ENCODE measurements at places on chromosomes 13 and 19.

- no peak for DNase-seq
Observed at GRCh38 chr13:31131470-31131961, 30.2 kb downstream of the HSPH1 start.

DNA sequence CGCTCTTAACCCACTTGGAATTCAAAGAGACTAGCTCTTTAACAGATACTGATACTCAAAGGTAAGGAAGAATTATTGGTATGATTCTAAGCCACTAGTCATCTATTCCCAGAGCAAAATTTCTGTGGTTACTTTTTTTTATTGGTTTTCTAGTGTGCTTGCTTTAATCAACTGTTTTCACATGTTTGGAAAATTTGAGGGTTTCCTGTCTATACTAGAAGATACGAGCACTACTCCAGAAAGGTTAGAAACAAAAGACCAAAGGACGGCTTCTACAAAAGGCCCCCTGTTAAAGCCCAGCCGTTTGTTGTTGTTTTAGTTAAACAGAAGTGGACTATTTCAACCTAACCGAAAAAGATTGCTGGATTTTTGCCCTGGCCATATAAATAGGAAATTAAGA, 18.5 kb upstream of the LPAR6 start:
- no peak for DNase-seq

DNA sequence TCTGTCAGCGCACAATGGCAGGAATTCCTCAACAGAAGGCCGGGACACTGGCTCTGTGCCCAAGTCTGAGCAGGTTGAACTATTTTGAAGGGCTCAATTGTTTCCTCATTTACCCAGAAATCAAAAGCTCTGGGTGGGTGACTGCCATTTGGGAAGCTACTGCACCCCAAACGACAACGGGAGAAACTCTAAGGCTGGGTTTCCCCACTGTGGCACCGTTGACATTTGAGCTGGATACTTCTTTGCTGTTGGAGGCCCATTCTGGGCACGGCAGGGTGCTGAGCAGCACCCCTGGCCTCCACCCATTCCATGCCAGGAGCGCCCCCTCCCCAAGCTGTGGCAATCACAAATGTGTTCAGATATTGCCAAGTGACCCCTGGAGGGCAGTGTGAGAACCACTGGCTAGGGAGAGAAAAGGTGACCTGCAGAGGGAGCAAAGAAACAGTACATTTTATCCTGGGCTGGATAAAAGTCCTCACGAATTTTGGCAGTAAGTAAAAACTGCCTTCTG, 62.5 kb downstream of the RFX2 start:
- no peak for DNase-seq

DNA sequence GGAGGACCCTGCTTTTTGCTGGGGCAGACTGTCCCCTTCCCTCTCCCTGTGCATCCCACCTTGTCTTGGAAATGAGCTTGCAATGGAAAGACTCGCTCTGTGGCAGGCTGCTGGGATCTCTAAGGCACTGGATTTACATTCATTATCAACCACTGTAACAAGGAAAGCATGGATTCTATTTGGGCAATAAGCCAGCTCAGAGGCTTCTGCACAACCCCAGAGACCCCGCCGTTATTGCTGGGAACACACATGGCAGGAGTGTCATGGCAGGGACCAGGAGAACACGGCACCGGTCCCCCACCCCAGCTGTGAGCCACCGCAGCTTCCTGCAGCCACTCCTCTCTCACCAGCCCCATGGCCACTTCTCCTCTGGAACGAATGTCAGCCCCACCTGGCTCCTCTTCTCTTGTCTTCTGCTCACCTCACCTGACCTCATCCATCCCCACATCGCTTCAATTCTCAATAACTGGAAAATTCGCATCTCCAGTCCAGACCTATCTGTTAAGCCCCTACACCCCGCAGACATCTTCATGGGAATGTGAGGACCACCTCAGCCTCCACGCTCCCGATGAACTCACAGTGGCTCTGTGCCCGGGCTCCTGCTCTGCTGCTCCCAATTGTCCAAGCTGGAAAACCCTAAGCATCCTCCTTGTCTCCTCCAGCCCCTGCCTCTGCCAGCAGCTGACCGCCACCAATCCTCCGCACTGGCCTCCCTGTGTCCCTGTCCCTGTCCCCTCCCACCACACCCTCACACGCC, 181.5 kb downstream of the USP12 start:
- no peak for DNase-seq

- DNase-seq = peak; percentile 34
Observed at GRCh38 chr19:52689843-52690368, 44.9 kb downstream of the ZNF611 start.

DNA sequence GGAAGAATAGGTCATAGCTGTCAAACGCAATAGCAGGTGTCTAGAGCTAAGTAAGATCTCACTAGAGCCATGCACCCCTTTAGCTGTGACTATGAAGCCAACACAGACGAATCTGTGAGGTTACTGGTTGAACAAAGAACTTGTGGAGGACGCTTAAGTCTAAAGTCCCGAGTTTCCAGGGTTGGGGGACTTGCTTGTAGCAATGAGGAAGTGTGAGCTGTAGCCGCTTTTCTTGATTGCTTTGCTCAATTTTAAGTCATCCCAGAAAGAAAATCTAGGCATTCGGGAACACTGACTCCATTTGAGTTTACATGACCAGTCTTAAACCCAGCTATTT, 1.6 kb downstream of the GPC5 start:
- no peak for DNase-seq

DNA sequence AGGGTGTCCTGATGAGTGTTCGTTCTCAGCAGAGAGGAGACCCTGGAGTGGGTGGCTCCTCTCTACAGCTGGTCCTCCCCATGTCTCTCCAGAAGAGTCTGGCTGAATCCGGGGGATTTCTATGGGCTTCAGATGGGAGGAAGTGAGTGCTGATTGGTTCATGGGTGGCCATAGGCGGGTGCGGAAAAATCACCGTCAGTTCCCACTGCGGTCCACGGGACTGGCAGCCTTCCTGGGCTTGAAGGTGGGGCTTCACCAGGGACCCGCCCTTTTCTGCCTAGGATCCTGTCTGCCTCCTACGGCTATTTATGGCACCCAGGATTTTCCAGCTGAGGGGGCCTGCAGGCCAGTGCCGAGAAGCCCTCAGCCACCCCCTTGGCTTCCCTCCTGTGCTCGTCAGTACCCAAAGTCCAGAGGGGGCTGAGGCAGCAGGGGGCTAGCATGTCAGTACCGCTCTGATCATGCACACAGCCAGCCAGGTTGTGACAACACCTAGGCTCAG, 18.4 kb downstream of the CPB2 start:
- DNase-seq = no peak

DNA sequence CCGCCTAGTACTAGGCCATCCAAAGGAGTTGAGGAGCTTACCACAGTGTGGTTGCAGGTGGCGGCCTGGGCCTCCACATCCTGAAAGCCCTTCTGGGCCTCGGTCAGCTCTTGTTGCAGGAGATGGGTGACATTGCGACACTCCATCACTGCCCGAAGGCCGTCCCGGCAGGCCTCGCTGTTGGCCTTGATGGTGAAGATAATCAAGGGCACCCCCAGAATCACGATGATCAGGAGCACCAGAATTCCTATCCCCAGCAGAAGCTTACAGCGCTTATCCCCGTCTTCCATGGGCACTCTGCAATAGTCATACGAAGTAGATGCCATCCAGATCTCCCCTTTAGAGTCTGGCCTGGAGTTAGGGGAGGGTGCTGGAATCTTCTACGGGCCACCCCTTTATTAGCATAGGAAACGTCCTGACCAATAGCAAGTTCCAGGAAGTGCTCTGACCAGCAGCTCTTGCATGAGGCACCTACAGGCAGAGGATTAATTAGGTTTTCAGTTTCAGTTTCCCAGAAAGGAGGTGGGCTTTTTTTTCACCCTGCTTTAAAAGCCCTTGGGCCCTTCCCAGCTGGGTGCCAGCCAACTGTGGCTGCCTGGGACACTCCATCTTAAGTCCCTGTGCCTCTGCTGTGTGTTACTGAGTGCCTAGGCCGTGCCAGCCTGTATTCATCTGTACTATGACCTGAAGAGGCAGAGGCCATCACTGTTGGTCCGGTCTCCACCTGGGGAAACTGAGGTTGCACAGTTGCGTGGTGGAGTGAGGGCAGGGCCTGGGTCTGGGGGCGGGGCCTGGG, at the start of gene BST2:
BST2 (minus strand) TSS at position 381 of the 796 bp plus-strand sequence; CDS start at position 326, 55 bp downstream.
- DNase-seq = peak; percentile 72

DNA sequence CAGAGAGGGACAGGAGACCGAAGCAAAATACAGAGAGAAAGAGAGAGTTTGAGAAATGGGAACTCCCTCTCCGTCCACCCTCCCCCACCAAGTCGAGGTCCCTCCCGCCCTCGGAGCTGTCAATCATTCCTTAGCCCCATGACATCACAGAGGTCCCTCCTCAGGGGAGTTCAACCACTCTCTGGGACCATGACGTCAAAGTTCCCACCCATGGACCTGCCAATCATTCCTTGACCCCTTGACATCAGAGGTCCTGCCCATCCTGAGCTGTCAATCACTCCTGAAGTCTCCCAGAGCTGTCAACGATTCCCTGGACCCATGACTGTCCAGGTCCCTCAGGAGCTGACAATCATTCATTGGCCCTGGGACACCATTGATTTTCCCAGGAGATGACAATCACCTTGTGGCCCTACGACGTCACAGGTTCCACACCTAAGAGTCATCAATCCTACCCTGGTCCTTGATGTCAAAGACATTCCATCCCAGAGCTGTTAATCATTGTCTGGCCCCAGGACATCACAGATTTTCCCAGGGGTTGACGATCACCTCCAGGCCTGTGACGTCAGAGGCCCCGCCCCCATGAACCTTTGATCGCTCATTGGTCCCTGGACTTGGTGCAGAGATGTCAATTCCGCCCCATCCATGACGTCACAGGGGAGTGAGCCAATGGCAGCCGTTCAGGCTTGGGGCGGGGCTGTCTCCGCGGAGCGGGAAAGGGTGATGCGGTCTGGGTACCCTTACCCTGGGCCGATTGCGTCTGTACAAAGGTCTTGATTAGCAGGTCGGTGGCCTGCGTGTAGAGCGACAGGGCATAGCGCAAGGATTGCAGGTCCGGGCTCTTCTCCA, 61.7 kb downstream of the COLGALT1 start:
- DNase-seq = peak; percentile 24

DNA sequence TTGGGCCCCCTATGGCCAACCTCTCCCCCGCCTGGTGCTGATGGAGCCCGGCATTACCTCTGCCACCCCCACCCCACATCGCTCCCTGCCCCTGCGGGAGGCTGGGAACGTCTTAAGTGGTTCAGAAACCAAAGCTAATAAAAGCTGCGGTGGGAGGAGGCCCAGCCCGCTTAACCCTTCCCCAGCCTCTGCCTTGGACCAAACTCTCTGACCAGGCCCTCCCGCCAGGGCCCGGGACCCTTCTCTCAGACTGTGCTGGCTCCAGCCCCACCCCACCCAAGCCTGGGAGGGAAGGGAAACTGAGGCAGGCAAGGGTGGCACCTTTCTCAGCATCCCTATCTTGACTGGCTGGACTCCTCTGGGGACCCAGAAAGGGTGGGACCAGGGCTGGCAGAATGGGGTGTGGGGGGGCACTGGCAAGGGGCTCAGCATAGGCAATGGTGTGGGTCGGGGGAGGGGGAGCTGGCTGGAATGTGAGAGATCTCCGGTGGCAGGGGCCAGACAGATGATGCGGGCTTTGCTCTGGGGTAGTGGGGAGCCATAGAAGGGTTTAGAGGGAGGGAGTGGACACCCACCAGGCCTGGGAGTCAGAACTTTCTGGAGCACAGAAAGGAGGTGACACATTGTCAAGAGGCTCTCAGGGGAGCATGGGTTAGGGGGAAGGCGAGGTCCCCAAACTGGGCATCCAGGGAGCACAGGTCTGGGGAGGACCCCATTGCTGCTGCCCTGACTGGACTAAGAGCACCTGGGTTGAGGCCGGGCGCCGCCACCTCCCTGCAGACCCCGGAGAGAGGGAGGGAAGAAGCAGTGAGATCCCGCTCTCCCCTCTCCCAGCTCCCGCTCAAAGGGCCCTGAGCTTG, 21.9 kb downstream of the SMIM24 start:
- no peak for DNase-seq

DNA sequence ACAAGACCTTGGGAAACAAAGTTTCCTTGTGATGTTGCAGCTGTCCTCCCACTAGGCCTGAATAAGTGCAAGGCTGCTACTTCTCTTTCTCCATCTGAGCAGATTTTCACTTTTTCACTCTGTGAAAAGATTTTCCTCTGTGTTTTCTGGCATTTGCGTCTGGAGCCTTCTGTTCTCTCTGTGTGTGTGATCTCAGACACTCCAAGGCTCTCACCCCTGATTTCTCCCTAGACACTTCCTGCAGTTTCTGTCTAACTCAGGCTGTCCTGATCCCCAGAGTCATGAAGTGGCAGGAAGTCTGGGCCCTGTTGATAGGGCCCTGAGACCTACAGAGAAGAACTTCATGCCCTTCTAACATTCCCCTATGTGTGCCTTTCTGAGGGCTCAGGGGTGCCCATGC, 37.2 kb downstream of the SIGLEC7 start:
- no peak for DNase-seq

DNA sequence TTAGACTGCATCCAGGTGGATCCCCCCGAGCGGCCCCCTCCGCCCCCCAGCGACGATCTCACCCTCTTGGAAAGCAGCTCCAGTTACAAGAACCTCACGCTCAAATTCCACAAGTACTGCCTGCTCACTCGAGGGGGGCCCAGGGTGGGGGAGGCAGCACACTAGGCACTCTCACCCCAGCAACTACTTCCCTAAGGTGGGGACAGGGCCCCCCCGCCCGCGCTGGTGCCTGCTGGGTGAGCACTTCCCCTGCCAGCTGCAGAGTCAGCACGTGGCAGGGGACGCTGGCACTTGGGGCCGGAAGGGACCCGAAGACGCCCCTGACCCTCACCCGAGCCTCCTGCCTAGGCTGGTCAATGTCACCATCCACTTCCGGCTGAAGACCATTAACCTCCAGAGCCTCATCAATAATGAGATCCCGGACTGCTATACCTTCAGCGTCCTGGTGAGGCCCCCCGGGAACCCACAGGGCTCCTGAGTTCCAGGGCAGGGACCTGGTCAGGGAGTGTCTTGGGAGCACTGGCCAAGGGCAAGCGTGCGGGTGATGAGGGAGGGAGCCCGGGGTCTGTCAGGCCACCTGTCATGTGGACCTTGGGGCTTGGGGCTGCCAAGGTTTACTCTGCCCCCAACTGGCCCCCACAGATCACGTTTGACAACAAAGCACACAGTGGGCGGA, 5.2 kb downstream of the MCOLN1 start:
- no peak for DNase-seq

DNA sequence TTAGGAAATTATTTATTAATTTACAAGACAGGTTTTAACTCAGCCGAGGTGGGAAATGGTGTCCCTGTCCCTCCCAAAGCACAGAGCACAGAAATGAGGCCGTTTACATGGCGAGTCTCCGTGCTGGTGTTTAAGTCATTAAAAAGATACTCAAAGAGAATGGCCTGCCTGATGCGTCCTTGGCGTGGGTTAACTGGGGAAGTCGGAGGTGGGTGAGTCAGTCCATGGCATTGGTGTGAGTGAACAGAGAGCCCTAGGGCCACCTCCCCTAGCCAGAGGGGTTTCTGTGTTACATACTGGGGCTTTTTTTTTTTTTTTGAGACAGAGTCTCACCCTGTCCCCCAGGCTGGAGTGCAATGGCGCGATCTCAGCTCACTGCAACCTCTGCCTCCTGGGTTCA, 3.9 kb downstream of the FEM1A start:
- DNase-seq = no peak

- DNase-seq = no peak
Observed at GRCh38 chr13:25085125-25085742, 10.7 kb upstream of the PABPC3 start.

Measured in stimulated activated CD4-positive, alpha-beta T cell treated with anti-CD3 and anti-CD28 coated beads, Interleukin-1b, Interleukin-23, amount 100 ng/mL, for 48 hours (primary cell).